Ascending aorta (tissue), 2 donors: ENCODE measurements at places on chromosomes 16 and 17.
A peak's percentile ranks its signal among the peaks of the same experiment; 100 is the strongest.

GRCh38 chr16:9007177-9007794 lies 43.6 kb upstream of the USP7 start:
- no peak for DNase-seq
- H3K4me3 ChIP-seq = no peak overlapping the region
- H3K27ac ChIP-seq = no peak overlapping the region
- H3K27me3 ChIP-seq = no peaks in the 10 kb centered on the region
- H3K4me1 ChIP-seq = no peaks in the 10 kb centered on the region
- no peaks in the 10 kb centered on the region for H3K36me3 ChIP-seq

DNA sequence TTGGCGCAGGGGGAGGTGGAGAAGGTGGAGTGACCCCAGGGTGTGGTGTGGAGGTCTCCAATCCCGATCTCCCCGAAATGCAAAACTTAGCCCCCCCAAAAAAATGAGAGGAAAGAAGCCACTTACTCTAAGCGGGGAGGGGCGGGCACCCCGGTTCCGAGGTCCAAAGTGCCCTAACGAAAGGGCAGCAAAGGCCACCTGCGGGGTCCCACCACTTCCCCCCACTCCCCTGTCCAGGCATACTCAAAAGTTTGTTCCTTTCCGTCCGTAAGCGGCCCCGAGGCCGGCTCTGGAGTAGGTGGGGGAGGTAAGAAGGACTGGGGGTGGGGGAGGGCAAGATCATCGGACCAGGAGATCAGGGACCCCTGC lies 1.1 kb downstream of the TOX3 start:
- H3K36me3 ChIP-seq = no peaks in the 10 kb centered on the region
- H3K4me1 ChIP-seq = peaks cover 8% of the 10 kb centered on the region
- DNase-seq = no peak
- H3K27ac ChIP-seq = no peak overlapping the region

GRCh38 chr16:2529061-2529931 lies 1.9 kb downstream of the CEMP1 start:
- H3K36me3 ChIP-seq = peaks cover 25% of the 10 kb centered on the region
- H3K27ac ChIP-seq = no peak overlapping the region
- no peak for DNase-seq
- H3K4me3 ChIP-seq = no peak overlapping the region

DNA sequence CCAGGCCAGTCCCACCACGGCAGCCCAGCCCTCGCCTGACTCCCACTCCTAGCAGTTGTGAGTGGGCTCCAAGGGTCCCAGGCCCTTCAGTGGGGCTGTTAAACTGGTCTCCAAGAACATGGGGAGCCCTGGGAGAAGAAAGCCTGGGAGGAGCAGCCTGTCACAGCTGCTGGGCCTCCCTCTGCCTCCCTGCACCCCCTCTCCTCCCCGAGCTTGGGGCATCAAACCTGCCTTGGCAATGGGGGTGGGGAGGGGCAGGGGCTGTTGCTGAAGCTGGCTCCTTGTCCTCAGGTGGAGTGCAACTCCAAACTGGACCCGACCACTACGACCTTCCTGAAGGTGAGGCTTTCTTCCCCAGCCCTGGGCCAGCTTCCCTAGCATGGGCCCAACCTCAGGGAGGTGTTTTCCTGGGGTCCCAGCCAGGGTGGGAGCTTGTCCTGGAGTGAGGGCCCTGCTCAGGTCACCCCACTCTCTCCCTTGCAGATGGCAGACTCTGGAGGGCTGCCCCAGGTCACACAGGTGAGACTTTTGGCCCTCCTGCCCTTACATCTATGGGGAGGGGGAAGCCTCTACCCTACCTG lies 6.6 kb upstream of the SETD6 start:
- no peaks in the 10 kb centered on the region for H3K27me3 ChIP-seq
- H3K4me1 ChIP-seq = no peaks in the 10 kb centered on the region
- H3K27ac ChIP-seq = no peak overlapping the region
- no peaks in the 10 kb centered on the region for H3K36me3 ChIP-seq
- no peak for DNase-seq

DNA sequence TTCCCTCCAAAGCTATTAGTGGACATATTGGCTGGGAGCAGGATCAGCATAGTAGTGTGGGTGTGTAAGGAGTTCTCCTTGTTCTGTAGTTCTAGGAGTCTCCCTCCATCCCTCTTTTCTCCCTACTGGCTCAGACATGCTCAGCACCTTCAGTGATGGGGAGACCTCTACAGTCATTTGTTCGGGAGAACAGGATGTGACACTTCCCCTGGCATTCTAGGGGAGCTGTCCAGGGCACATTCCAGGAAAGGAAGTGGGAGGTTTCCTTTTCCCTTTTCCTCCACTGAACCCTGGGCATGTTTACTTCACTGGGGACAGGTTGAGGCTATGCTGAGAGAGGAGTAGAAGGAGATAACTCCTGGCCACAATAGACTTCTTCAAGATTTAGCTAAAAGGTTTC lies 86.5 kb downstream of the MYH13 start:
- H3K27me3 ChIP-seq = no peaks in the 10 kb centered on the region
- H3K36me3 ChIP-seq = no peaks in the 10 kb centered on the region
- no peaks in the 10 kb centered on the region for H3K4me1 ChIP-seq
- no peak for DNase-seq
- no peak overlapping the region for H3K4me3 ChIP-seq
- H3K27ac ChIP-seq = no peak overlapping the region

DNA sequence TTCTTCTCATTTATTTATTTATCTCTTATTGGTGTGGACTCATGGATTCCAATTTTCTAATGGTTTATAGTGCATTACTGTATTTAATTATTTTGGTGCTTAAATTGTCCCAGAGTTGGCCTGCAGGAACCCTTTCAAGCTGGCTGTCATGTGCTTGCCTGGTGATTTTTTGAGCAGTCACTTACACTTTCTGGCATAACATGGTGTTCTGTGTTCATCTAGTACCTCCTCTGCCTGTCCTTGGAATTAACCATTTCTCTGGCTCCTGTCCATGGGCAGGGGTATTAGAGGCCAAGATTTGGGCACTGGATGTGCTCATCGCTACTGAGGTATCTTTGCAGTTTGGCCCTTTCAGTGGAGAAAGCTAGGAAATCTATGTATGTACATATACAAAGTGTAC lies 67.0 kb downstream of the CLEC16A start:
- H3K36me3 ChIP-seq = peaks cover 7% of the 10 kb centered on the region
- H3K4me1 ChIP-seq = no peaks in the 10 kb centered on the region
- no peaks in the 10 kb centered on the region for H3K27me3 ChIP-seq
- no peak overlapping the region for H3K4me3 ChIP-seq
- no peak overlapping the region for H3K27ac ChIP-seq
- no peak for DNase-seq

- no peak overlapping the region for H3K4me3 ChIP-seq
- DNase-seq = no peak
- H3K27me3 ChIP-seq = no peaks in the 10 kb centered on the region
- no peaks in the 10 kb centered on the region for H3K36me3 ChIP-seq
- H3K27ac ChIP-seq = no peak overlapping the region
- peaks cover 36% of the 10 kb centered on the region for H3K4me1 ChIP-seq
Measured at GRCh38 chr17:50127697-50128361, 2.1 kb downstream of the SAMD14 start.

DNA sequence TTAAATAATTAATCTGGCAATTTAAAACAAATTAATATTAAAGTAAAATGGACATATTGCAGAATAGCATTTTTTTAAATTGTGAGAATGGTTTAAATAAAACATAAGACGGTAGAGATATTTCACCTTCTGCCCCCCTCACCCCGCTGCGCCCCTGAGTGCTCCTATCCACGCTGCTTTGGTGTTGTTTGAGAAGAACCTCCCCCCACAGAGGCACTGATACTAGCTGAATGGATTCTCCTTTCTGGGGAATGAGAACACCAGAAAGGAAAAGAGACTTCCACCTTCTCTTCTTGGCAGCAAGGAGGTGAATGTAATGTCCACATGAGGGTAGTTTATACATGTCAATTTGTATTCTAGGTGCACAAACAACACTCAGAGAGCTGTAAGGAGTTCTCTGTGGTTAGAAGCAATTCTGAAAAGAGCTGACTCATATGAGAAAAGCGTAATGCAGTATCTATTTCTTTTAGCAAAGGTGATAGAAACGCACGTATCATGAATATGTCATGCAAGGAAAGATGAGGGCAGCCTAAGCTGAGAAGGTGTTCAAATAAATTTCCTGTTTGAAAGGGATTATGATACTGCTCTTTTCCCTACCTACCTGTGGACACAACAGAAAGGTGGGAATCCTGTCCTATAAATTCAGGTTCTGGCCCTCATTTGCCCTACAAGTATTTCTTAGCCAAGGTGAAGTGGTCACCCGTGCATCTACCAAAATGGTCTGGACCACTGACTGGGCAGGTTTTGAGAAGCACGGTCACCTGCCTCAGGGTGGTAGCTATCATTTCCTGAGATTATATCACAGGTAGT lies 126.9 kb downstream of the PARN start:
- peak overlapping the region; percentile 84 for H3K27ac ChIP-seq
- H3K4me3 ChIP-seq = no peak overlapping the region
- peaks cover 10% of the 10 kb centered on the region for H3K4me1 ChIP-seq
- no peaks in the 10 kb centered on the region for H3K36me3 ChIP-seq
- no peaks in the 10 kb centered on the region for H3K27me3 ChIP-seq

DNA sequence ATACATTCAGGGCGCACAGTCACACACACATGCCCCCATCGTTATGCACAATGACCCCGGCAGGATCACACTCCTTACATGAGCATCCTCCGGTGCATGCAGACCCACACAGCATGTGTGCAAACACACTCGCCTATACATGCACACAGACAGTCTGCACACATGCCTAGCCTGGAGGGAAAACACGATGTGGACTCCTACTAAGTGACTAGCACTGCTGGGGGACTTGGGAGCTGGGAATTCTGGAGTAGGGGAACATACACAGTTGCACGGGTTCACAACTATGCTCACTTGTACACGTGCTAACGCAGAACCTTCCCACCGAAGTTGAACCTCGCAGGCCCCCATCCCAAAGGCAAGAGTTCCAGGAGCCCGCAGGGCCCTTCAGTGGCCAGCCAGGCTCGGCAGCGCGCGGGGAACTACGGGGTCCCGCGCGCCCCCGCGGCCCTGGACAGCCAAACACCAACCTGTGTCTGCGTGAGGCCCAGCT lies 2.0 kb downstream of the DLX3 start:
- H3K36me3 ChIP-seq = no peaks in the 10 kb centered on the region
- H3K27ac ChIP-seq = no peak overlapping the region
- peak overlapping the region; percentile 70 for H3K4me3 ChIP-seq

GRCh38 chr17:11241611-11242226 lies 706 bp downstream of the SHISA6 start:
- H3K27ac ChIP-seq = no peak overlapping the region
- H3K27me3 ChIP-seq = no peaks in the 10 kb centered on the region
- DNase-seq = no peak
- H3K4me3 ChIP-seq = no peak overlapping the region
- H3K36me3 ChIP-seq = no peaks in the 10 kb centered on the region

- peak overlapping the region; percentile 97 for H3K27ac ChIP-seq
- DNase-seq = no peak
Measured at GRCh38 chr17:75854881-75855309, 240 bp downstream of the WBP2 start.

- DNase-seq = no peak
- H3K27ac ChIP-seq = no peak overlapping the region
- no peaks in the 10 kb centered on the region for H3K27me3 ChIP-seq
Measured at GRCh38 chr17:63042256-63042812, 76.3 kb downstream of the TANC2 start.

DNA sequence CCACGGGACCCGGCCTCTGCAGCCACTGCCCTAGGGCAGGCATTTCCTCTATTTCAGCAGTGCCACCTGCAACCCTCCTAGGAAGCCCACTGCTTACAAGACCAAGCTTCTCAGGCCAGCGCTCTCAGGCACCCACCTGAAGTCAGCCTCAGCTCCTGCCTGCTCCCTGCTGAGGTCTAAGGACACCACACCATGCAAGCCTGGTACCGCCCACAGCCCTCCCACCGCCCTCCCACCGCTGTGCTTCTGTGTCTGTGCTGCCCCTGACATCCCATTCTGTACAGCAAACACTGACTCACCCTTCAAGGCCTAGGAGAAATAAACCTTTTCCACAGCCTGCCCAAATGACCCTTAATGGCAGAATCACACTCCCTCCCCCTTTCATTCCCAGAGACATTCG lies 6.3 kb downstream of the CLUH start:
- H3K4me1 ChIP-seq = peaks cover 34% of the 10 kb centered on the region
- no peak overlapping the region for H3K4me3 ChIP-seq
- H3K27ac ChIP-seq = no peak overlapping the region
- DNase-seq = no peak

- H3K4me1 ChIP-seq = no peaks in the 10 kb centered on the region
- no peak overlapping the region for H3K27ac ChIP-seq
- H3K4me3 ChIP-seq = no peak overlapping the region
- H3K27me3 ChIP-seq = no peaks in the 10 kb centered on the region
Measured at GRCh38 chr16:25925421-25925820, 233.7 kb downstream of the HS3ST4 start.

DNA sequence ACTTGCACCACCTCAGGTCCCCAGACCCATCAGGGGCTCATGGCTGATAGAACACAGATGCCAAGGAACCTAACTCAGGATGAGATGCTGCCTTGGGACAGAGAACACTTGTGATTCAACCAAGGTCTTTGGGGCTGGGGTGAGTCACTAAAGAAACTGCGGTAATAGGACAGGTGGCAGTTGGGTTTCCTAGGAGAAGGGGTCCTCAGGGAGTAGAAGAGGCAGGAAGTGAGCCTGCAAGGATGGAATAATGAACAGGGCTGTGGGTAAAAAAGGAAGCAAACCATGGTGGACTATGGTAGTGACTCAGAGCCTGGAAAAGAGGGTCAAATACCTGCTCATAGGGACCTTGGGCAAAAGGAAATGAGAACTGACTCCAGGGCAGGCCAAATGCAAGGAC lies 6.5 kb upstream of the PNPO start:
- H3K4me3 ChIP-seq = no peak overlapping the region
- H3K27me3 ChIP-seq = no peaks in the 10 kb centered on the region
- peaks cover 3% of the 10 kb centered on the region for H3K36me3 ChIP-seq
- H3K4me1 ChIP-seq = no peaks in the 10 kb centered on the region
- no peak overlapping the region for H3K27ac ChIP-seq

DNA sequence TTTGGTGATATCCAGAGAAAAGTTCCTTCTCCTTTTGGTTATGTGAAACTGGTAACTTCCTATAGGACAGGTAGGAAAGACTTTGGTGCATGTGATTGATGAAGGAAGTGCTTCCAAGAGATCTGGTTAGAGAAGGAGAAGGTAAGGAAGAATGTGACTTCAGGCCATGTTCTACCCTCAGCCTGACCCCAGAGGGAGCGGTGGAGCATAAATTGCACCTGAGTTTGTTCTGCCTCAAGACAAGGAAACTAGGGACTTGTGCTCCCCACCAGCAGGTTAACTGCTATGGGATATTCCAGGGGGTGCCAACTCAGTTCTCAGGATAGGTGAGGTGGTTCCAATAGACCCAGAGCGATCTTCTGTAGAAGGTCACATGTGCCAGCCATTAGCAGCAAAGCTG lies 299.3 kb upstream of the XYLT1 start:
- no peak overlapping the region for H3K4me3 ChIP-seq
- no peak for DNase-seq
- H3K4me1 ChIP-seq = no peaks in the 10 kb centered on the region
- H3K27ac ChIP-seq = no peak overlapping the region
- no peaks in the 10 kb centered on the region for H3K27me3 ChIP-seq

GRCh38 chr17:13940858-13941665 lies 128.2 kb upstream of the COX10 start:
- H3K4me3 ChIP-seq = no peak overlapping the region
- no peaks in the 10 kb centered on the region for H3K36me3 ChIP-seq
- H3K4me1 ChIP-seq = no peaks in the 10 kb centered on the region
- H3K27me3 ChIP-seq = no peaks in the 10 kb centered on the region
